ENCODE measurements at places on chromosomes 2 and 18.

GRCh38 chr2:222440673-222441422 is 16.5 kb downstream of the SGPP2 start:
- DNase-seq: no peak

DNA sequence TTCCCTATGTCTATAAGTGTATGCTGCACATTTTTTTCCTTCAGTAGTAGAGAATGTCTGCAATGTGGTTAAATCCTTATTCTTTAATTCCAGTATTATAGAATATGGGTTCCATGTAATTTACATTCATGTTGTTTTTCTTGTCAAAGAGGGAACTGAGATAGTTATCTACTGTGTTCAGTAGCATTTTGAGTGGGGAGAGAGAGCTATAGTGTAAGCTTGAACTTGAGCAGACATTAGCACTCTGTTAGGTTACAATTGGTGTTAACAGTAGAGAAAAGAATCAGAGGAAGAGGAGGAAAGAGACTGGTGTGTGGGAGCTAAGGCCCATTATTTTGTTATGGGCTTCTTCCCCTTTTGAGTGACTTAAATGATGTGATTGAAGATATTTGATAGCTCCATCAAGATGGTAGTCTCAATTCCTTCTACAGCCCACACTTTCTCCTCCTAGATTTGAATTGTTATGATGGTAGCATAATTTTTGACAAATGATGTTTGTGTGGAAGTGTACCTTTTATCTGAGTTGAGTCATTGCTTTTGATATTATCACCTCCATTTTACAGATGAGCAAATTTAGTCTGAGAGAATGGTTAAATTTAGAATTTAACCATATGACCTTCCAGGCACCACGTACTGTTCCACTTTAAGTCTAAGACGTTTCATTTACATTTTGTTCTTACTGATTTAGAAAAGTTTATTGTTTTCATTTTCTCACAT is 71.3 kb downstream of the FMNL2 start:
- no peak for DNase-seq

- DNase-seq: no peak
Measured at GRCh38 chr2:157087373-157088002, 170.0 kb upstream of the GALNT5 start.

- DNase-seq: no peak
Measured at GRCh38 chr2:69307579-69308064, 79.4 kb downstream of the GFPT1 start.

- no peak for DNase-seq
Measured at GRCh38 chr2:157820193-157820592, 55.9 kb downstream of the ACVR1 start.

- DNase-seq: no peak
Measured at GRCh38 chr18:47968721-47969120, 38.3 kb upstream of the SMAD2 start.

GRCh38 chr2:196268025-196268424 is 96.6 kb upstream of the STK17B start:
- DNase-seq: no peak

GRCh38 chr2:181334158-181334826 is 122.9 kb upstream of the ITGA4 start:
- no peak for DNase-seq

- DNase-seq: no peak
Measured at GRCh38 chr2:196315388-196316049, 144.1 kb upstream of the STK17B start.

DNA sequence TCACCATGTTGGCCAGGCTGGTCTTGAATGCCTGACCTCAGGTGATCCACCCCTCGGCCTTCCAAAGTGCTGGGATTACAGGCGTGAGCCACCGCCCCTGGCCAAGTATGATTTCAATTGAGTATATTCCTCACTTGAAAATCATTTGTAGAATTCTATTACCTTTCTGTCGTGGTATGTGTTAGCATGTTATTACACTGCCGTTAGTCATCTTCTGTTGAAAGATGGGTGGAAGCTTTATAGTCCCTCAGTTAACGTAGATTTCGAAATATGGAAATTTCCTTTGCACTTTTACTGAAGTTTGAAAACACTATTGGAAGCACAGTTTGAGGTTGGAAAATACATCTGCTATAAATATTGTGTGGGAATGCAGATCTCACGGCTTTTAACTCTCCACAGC is 14.7 kb downstream of the NIFK start:
- DNase-seq: no peak

- DNase-seq: no peak
Measured at GRCh38 chr2:182080493-182080892, 94.8 kb downstream of the PPP1R1C start.

GRCh38 chr2:28228434-28228995 is 164.1 kb upstream of the FOSL2 start:
- DNase-seq: no peak

GRCh38 chr2:9699139-9700108 is 68.6 kb upstream of the YWHAQ start:
- DNase-seq: no peak

- DNase-seq: no peak
Measured at GRCh38 chr2:233248999-233249398, 2.5 kb upstream of the ATG16L1 start.

DNA sequence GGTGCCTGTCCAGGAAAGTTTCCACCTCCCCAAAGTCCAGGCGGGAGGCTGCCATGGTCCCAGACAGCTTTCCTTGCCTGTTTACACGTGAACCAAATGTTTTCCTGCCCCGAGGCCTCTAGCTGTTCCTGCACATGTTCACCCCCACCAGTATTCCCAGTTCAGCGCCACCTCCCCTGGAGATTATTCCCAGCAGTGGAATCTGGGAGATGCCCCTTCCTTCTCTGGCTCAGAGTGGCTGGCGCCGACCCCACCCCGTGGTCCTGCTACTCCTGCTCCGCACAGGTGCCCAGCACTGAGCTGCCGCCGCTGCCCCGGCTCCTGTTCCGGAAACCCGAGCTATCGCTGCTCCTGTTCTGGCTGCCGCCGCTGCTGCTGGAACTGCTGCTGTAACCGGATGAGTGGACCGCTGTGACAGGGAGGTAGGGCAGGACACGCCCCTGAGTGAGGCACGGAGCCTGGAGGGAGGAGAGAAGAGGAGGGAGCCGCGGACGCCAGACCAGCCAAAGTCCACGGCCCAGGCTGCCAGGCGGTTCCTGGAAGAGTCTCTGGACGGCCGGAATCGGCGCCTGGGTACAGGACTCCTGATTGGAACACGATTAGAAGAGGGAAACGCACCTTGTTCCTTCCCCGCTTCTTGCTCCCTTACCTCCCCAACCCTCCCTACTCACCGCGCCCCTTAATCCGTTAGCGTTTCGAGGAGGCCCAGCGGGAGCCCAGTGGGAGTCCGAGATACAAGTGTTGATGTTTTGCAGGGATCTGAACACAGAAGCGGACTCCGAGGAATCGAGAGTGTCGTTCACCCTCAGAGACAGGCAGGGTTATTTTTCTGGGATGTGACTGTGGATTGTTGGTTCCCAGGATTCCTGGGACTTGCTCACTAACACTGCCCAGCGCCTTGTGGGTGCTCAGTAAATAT is at the start of gene PDE11A:
PDE11A (minus strand) TSS at position 395 of the 919 bp plus-strand sequence; CDS start at position 55, 340 bp downstream.
- DNase-seq: no peak

DNA sequence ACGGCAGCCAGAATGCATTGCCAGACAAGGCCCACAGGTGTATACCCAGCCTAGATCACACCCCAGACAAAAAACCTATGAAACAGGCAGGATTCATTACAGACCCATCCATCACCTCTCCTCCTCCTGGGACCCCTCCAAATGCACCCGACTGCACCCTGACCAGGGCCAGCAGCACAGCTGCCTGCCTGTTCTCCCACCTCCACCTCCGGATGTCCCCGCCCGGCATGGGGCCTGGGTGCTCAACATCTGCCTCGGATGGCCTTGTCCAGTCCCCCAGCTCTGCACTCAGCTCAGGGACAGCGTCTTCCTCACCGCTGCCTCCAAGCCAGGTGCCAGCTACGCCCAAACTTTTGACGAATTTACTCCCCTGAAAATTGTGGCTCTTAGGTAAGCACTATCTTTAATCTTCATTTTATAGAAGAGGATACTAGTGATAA is 91.1 kb downstream of the TPO start:
- no peak for DNase-seq

DNA sequence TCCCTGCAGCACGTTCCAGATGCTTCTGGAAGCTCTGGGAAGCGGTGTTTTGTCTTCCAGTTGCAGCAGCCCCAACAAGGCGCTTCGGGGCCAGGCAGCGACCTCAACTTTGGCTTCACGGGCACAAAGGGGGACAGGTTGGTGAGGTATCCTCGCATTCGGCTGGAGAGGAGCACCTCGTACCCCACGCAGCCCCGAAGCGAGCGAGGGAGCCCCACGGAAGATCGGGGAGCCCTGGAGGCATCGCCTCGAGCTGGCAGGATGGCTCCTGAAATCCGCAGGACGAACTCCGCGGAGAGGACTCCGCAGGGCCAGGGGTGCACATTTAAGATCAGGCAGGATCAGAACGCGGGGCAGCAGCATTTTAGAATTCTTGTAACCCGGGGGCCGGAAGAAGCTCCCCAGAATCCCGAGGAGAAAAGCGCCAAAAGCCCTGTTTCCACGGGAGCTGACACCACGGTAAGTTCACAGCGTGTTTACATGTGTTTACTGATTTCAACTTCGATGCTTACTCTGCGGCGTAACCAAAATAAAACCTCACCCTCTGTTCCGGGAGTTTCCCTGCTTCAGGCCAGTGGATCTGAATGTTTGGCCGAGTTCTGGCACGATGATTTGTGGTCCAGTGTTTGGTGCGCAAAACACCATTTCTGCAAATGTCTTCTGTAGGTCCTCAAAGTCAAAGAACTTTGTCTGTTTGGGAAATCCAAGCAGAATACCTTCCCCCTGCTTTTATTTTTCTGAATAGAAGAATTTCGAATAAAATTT is 212.5 kb downstream of the NEDD4L start:
- DNase-seq: no peak

DNA sequence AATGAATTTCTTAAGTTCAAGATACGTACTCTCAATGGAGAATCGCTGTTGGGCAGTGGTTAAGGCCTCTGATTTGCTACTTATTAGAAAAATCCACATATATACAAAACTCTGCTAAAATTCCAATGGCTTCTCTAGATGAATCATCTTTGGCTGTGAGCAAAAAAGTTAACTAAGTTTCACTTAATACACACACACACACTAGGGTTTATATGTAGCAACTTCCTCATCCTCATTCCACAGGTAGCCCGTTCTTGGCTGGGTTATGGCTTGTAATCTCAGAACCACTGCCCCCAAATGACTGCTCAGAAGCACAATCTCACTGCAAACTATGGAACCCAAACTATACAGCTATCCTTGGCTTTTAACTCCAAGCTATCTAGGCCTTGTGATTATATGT is 99.7 kb downstream of the SMAD2 start:
- no peak for DNase-seq

GRCh38 chr2:215723631-215724011 is 287.8 kb upstream of the FN1 start:
- no peak for DNase-seq

Data from NCI-H2081 treated with DMSO at 0.1 percent for 48 hours (cell line).